ENCODE measurements at places on chromosomes 13 and 19.

DNA sequence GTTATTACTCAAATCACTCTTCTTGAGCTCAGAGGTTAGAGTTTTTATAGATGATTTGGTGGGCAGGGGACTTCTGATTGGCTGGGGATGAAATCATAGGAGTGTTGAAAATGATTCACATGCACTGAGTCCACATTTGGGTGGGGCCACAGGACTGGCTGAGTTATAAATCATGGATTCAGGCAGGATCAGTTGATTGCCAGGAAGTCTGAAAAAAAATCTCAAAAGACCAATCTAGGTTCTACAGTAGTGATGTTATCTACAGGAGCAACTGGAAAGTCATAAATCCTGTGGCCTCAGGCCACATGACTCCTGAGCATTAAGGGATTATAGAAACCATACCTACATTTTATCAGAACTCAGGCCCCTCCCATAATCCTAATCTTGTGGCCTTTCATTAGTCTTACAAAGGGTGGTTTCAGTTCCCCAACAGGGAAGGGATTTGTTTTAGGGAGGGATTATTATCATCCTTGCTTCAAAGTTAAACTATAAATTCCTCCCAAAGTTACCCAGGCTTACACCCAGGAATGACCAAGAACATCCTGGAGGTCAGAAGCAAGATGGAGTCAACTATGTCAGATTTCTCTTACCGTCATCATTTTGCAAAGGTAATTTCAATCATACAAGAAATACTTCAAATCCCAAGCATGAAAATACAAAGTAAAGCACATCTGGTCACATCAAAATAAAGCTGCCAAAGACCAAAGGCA, 5.6 kb upstream of the CCDC70 start:
- no peak for DNase-seq

DNA sequence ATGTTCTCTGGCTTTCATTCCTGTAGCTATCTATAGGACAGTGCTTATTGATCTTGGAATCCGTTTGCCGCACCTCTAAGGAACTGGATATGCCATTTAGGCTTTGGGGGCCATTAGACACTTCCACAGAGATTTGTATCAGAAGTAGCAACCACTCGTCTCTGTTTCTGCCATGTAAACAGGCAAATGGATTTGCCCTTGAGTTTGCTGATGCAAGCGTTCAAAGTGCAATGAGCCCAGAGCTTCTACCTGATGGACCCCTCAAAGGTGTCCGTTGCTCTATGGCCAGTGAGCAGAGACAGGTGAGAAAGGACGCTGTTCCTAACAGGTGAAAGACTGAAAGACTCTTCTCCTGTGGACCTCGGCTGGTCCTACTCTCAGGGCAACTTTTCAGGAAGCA, 302.9 kb downstream of the ZNF536 start:
- no peak for DNase-seq

DNA sequence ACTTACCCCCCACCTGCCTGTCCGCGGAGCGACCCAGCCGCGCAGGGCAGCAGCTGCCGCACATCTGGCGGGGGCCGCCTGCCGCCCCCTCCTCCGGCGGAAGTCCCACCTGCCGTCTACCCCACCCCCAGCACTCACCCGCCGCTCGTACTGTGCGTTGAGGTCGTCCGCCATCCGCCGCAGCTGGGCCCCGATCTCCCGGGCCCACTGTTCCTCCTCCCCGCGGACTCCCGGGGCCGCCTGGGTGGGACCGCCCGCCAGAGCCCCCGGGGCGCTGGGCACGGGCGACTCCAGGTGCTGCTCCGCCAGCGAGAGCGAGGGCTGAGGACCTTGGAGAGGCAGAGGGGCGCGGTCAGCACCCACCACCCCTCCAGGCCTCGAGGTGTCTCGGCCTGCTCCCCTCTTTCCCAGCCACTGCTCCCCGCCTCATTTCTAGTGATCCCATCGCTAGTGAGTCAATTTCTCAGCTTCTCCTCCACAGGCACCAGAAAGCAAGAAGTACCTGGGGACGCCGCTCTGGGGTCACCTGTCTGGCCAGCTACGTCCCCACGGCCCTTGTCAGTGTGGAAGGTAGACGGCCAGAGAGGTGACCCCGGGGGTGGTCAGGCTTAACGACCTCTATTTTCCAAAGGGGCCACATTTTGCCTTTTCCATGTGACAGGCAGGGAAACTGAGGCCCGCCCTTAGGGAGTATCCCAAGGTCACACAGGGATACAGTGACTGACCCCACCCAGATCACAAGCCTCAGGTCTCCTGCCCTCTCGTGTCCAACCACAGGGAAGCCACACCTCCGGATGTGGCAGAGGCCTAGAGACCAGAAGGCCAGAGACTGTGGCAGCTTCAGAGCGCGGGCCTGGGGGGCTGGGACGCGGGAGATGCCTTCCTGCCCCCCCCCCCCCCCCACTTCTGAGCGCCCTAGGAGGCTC, 4.3 kb downstream of the BBC3 start:
- DNase-seq: peak; percentile 61

- no peak for DNase-seq
Observed at GRCh38 chr13:111882351-111882750, 184.6 kb upstream of the SOX1 start.

GRCh38 chr19:3895788-3896187, 15.3 kb downstream of the ATCAY start:
- no peak for DNase-seq

GRCh38 chr13:30149248-30149647, 158.1 kb downstream of the KATNAL1 start:
- no peak for DNase-seq

GRCh38 chr19:29014857-29015436, 198.0 kb downstream of the UQCRFS1 start:
- DNase-seq: no peak

DNA sequence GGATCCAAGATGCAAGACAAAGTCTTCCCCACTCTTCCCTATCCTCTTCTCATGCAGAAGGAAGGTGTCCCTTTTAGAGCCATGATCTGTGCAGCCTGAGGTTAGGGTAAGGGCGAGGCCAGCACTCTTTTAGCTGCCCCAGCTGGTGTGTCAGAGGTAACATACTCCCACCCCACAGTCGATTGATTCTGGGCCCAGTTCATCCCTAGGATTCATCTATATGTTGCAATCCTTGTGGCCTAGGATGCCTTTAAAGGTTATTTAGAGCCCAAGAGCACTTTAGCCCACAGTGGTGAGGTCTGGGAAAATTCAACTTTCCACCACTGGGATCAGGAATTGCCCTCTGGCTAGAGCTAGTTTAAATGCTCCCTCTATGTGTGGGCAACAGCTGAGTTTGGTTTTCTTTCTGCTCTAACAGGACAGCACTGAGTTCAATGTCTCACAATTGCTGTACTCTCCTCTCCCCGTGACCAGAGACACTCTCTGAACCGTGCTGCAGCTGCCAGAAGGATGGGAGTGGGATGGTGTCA, 201.3 kb upstream of the SERP2 start:
- no peak for DNase-seq

Measured in HTR-8/SVneo (cell line).